ENCODE measurements at places on chromosomes 16 and 17.

GRCh38 chr16:30723725-30724355, 24.4 kb upstream of the PHKG2 start:
- no peak for DNase-seq

- no peak for DNase-seq
These were observed 3.2 kb downstream of the NDE1 start for GRCh38 chr16:15653227-15653626.

DNA sequence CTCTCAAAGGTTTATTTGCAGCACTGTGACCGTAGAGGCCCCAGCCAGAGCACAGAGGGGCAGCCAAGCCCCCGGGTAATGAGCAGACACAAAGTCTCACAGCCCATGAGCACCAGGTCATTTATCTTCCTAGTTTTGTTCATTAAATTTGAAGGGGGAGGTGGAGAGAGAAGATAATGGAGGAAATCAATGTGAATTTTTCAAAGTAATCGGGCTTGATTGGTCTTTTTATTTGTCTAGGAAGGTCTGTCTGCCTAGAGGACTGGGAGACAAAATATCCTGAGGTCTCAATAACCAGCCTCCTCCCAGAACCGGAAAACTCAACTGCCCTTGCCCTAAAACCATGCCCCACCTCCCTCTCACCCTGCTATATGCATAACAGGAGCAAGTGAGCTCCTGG, 189.0 kb downstream of the SLC39A11 start:
- no peak for DNase-seq

DNA sequence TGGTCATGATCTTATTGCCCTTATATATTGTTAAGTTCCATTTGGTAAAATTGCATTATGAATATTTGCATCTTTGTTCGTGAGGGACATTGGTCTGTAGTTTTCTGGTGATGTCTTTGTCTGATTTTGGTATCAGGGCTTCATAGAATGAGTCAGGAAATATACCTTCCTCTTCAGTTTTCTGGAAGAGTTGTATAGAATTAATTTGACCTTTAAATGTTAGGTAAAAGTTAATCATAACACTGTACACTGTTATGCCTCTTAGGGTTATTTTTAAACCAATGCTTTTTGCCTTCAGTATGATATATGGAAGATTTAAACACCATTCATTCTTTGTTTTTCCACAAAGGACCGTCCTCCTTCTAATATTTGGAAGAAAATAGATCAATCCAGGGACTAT, 180.0 kb downstream of the CHD9 start:
- no peak for DNase-seq

- no peak for DNase-seq
These were observed 6.9 kb downstream of the IGFBP4 start for GRCh38 chr17:40450175-40450574.

- no peak for DNase-seq
These were observed 55.8 kb upstream of the GSE1 start for GRCh38 chr16:85557083-85557970.

DNA sequence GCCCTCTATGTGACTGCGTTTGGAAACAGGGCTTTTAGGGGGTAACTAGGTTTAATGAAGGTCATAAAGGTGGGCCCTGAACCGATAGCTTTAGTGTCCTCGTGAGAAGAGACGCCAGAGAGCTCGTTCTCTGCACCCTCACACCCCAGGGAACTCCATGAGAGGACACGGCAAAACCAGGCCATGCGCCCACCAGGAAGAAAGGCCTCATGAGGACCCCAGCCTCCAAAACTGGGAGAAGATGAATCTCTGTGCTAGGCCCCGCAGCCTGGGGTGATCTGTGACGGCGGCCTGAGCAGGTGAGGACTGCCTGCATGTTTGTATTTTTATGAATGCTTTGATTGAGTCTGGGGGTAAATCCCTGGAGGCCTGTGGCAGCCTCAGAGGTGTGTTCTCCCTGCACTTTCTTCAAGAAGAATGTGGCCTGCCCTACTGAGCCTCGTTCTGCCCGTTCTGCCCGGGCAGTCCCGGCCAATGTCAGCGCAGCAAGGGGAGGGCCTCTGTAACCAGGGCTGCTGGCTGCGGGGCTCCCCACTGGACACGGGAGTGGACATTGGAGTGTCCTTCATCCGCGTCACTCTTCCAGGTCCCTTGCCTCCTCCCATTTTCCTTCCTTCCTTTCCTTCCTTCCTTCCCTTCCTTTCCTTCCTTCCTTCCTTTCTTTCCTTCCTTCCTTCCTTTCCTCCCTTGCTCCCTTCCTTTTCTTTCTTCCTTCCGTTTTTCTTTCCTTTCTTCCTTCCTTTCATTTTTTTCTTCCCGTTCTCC, 6.8 kb upstream of the RNF213 start:
- no peak for DNase-seq

- peak; percentile 78 for DNase-seq
These were observed at the start of gene ALG1 for GRCh38 chr16:5071681-5072333. ALG1 (plus strand) TSS chr16:5071843; CDS start chr16:5071850, 7 bp downstream.

DNA sequence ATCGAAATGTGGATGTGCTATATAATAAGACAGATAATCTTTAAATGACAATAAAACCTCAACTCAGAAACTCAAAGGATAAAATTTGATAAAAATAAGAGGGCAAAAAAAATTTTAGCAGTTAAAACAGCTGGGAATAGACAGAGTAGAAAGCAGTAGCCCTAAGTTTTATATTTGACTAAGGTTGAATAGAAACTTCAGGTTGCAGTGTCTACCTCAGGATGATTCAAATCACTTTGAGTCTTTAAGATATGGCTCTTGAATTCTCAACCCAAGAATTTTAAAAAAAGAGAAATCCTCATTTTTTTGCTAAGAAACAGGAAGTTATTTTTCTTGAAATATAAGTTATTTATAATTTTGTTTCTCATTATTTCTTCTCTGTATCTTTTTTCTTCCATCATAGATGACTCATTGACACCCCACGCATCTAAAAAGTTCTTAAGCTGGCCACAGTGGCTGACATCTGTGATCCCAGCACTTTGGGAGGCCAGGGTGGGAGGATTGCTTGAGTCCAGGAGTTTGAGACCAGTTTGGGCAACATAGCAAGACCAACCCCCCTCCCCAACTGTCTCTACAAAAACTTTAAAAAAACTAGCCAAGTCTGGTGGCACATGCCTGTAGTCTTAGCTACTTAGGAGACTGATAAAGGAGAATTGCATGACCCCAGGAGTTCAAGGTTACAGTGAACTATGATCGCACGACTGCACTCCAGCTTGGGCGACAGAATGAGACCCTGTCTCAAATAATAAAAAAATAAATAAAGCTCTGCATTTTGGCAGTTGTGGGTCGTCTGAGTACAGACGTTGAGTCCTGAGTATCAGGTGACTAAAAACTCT, 23.9 kb downstream of the NFAT5 start:
- no peak for DNase-seq

DNA sequence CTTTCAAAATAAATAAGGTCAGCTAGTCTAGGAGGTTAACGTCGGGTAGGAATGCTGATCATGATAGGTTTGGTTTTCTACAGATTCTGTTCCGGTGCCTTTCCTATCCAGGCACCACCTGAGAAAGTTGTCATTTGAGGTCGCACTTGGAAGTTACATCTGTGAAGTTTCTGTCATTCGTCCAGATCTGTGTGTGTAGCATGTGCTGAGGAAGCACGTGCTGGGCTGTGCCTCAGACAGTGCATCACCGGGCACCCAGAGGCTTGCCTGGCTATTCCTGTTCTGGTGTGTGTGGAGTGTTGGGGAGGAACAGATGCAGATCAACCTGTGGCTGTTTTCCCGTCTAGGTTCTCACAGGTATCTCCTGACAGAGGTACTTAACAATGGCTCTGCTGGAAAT, 42.6 kb downstream of the DNAJA2 start:
- DNase-seq = no peak

GRCh38 chr16:47061204-47061603, 82.5 kb downstream of the NETO2 start:
- no peak for DNase-seq

DNA sequence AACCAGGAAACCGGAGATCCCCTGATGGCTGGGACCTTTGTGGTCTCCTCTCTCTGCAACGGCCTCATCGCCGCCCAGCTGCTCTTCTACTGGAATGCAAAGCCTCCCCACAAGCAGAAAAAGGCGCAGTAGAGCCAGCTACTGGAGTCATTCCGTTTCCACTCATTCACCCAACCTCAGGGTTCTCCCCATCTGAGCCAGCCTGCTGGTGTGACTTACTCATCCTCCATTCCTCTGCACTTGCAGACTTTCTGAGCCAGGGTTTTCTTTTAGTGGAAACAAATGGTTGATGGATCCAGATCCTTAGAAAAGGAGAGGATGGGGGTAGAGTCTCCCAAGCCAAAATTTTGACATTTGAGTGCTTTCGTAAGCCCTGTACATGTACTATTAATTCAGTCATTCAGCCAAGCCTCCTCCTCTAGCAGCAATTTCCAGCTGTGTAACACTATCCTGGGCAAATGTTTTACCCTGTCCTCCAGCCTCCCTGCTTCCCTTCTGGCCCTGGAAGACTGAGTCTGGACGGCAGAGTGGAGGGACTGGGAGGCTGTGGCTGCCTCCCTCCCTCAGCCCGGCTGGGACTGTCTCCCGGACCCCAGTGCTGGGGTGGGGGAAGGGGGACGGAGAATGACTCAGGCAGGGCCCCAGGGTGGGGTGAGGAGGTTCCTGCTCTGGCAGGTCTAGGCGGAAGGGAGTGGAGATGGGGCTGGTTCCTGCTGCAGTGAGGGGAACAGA, 2.3 kb downstream of the SOX15 start:
- no peak for DNase-seq

DNA sequence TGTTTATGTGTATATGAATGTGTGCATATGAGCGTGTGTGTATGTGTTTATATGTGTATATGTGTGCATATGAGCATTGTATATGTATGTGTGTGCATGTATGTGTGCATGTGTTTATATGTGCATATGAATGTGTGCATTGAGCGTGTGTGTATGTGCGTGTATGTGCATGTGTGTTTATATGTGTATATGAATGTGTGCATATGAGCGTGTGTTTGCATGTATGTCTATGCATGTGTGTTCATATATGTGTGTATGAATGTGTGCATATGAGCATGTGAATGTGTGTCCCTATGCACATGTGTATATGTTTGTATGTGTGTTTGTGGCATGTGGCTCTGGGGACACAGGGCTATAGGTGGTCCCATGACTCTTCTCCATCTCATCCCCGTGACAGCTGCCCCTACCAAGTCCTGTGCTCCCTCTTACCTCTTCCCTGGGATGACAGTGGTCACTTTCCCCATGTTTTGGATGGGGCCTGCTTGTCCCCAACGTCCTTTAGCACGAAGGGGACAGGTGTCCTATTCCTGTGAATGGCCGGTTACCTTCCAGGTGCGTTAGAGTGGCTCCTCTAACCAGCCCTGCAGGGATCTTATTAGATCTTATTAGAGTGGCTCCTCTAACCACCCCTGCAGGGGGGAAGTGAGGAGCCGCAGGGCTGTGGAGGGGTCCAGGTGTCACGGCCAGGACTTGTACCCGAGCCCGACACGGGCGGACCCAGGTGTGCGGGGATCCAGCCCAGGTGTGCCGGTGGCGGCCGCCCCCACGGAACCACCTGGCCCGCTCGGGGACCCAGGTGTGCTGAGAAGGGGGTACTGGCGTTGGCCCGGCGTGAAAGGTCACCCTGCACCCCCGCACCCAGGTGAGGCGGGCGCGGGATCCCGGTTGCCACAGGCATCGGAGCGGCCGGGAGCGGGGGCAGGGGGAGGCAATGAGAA, 105.6 kb downstream of the SEC14L1 start:
- DNase-seq = no peak

GRCh38 chr17:40312893-40313667, 4.1 kb downstream of the RARA start:
- no peak for DNase-seq

DNA sequence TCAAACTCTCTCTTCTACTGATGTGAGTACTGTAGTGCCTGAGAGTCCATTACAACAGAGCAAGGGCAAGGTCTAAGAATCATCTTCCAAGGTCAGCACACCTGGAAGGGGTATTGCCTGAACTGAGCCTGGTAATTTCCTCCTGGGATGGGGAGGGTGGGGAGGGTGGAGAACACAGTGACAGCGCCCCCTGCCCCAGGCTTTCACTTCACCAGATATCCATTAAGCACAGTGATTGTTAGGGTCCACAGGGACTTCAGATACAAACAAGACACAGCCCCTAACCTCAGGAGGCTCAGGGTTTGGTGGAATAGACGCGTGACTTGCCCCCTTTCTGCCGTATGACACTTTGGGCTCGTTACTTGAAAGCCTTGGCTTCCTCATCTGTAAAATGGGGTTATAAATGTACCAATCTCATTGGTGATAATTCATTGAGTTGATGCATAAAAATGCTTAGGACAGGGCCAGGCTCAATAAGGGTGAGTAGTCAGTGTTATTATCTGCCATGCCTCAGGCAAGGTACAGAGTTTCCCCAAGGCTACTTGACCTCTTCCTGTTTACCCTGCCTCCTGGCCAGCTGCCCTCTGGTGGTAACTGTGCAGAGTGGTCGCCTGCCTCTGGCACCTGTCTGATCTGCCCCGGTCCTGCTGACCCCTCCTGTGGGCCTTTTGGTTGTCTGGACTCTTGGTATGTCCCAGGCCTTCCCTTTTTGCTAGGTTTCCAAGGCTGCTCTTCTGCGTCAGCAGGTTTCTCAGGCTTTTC, 13.1 kb upstream of the BRD7 start:
- no peak for DNase-seq

DNA sequence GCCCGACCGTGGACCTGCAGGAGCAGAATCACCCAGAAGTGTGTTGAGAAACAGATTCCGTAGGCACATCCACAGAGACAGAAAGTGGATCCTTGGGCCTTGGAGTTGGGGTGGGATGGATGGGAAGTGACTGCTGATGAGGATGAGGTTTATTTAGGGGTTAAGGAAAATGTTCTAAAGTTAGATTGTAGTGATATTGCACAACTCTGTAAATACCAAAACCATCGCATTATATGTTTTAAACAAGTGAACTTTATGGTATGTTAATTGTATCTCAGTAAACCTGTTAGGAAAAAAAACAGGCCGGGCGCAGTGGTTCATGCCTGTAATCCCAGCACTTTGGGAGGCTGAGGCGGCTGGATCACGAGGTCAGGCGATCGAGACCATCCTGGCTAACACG, 3.6 kb downstream of the ENDOV start:
- no peak for DNase-seq

GRCh38 chr17:21275579-21276263, 8.8 kb upstream of the MAP2K3 start:
- DNase-seq = peak; percentile 77

DNA sequence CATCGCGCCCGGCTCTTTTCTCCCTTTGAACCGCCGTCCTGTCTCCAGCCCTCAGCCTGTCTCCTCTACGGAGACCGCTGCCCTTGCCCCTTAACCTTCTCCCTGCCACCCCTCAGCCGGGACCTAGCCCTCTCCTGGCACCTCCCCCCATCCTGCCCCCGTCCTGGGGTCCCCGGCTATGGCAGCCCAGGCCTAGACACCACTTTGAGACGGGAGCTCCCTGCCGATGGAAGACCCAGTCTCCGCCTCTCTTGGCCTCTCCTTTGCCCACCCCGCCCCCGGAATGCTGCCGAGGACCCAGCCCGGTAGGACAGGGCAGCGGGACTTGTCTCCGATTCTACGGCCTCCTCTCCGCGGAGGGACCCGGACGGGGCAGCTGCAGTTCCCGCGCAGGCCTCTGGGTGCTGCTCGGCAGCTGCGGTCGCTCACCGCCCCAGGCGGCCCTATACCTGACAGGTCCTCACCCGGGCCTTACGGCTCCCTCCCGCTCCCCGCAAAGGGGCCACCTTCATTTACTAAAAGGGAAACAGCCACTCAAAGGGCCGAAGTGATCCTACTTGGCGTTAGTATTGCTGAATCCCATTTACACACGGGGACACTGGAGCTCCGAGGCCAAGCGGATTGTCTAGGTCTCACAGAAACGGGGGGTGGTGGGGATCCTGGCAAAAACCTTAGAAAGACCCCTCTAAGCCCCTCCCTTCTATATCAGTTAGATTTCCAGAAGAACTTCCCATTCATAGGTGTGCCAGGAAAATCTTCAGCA, 32.6 kb upstream of the TAC4 start:
- peak; percentile 82 for DNase-seq

- DNase-seq = no peak
These were observed 162.0 kb downstream of the CHD9 start for GRCh38 chr16:53216798-53217197.
